ENCODE measurements at places on chromosomes 2 and 18.

DNA sequence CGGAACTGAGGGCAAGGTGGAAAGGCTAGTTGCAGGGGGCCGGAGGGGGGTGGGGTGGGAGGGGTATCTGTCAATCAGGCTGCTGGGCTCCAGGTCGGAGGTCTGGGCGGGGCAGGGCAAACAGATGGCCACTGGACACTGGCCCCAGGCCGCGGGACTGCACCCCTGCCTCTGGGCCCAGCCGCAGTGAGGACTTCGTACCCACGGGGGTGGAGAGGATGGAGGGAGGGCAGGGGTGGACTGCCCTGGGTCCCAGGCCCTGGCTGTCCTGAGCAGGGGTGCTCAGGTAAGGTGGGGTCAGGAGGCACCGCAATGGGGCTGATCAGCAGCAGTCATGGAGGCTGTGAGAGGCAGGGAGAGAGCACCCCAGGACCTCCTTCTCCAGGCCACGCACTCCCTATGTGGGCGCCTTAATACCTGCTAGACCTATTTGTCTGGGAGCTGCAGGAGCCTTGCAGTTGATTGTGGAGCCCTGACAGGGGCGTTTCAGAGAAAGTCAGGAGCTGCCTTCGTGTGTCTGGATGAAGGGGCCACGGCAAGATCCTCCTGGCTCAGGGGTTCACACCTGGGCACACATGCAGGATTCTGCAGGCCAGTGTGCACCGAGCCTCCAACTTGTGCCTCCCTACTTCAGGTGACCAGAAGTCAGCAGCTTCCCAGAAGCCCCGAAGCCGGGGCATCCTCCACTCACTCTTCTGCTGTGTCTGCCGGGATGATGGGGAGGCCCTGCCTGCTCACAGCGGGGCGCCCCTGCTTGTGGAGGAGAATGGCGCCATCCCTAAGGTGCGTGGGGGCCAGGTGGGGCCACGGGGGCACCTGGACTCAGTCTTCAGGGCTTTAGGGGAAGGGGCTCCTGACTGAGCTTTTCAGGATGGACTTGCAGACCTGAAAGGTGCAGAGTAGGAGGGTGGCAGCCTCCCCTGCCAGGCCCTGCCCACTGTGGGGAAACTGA, 1.5 kb downstream of the CTDSP1 start:
- peaks cover 27% of the 10 kb centered on the region for H3K4me1 ChIP-seq
- H3K27me3 ChIP-seq, result no peaks in the 10 kb centered on the region
- peak overlapping the region; percentile 100 for H3K27ac ChIP-seq
- peak overlapping the region; percentile 96 for H3K4me3 ChIP-seq

DNA sequence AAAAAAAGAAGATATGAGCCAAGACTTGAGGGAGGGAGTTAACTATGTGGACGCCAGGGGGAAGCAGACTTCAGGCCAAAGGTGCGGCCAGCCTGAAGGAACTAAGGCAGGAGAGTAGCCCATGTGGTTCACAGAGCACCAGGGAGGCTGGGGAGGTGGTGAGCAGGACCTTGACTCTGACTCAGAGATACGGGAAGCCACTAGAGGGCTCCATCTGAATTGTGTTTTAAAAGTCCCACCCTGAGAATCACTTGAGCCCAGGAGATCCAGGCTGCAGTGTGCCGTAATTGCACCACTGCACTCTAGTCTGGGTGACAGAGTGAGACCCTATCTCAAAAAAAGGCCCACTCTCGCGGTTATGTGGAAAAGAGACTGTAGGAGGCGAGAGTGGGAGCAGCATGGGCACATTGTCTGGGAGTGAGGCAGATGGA, 12.3 kb downstream of the CEP192 start:
- no peaks in the 10 kb centered on the region for H3K27me3 ChIP-seq
- H3K36me3 ChIP-seq, result no peaks in the 10 kb centered on the region
- H3K4me1 ChIP-seq, result no peaks in the 10 kb centered on the region
- no peak for DNase-seq
- no peak overlapping the region for H3K27ac ChIP-seq

DNA sequence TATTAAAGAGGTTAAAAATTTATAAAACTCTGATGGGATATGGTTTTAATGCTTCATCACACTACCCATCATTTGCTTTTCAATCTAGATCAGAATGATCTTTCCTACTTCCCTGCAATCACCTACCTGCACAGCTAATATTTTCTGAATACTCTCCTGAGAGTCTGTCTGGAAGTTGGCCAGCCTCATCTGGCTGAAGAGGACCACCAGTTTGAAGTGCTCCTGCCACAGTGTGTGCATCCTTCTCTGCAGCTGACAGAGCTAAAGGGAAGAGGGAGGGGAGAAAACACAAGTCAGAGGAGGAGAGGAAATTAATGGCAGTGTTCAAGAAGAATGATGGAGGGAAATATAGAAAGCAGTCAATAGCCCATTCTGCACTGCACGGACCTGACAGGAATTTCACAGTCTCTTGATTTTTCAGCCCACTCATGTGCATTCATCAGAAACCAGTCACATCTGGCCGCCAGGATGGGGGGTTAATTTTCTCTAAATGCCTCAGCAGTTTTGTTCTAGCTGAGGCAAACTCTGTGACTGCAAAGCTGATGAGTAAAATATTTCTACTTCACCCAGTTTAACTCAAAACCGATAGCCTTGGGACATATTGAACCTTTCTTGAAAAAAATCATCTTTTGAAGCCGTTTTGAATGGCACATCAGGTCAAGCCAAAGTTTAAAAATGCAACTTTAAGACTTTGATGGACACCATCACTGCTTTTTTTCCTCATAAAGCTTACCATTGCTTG, 201.8 kb upstream of the KLHL14 start:
- DNase-seq, result no peak
- no peak overlapping the region for H3K27ac ChIP-seq
- H3K27me3 ChIP-seq, result no peaks in the 10 kb centered on the region
- H3K36me3 ChIP-seq, result no peaks in the 10 kb centered on the region

- H3K4me3 ChIP-seq, result no peak overlapping the region
- H3K27ac ChIP-seq, result no peak overlapping the region
- no peaks in the 10 kb centered on the region for H3K27me3 ChIP-seq
- no peaks in the 10 kb centered on the region for H3K36me3 ChIP-seq
- DNase-seq, result no peak
These were observed 174.1 kb downstream of the SMAD7 start for GRCh38 chr18:48776641-48777025.

- H3K4me3 ChIP-seq, result no peak overlapping the region
- no peak for DNase-seq
- no peak overlapping the region for H3K27ac ChIP-seq
- H3K27me3 ChIP-seq, result no peaks in the 10 kb centered on the region
These were observed 207.0 kb upstream of the HS6ST1 start for GRCh38 chr2:128525653-128526052.

DNA sequence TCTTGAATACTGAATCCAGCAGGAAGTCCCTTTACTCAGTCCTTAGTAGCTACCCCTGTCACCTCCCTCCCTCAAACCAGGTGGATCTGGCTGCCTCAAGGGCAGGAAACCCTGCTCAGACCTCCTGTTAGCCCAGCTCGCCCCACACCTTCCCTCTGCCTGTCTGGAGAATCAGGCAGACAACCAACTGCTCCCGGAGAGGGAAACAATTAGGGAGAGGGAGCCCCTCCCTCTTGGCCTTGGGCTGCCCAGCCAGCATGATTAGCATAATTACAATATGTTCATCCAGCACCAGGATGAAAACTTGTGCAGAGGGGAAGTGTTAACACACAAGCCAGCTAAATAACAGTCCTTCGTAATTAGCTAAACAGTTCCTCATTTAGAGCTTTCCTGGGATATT, 185.5 kb downstream of the C1D start:
- no peak overlapping the region for H3K27ac ChIP-seq
- DNase-seq, result no peak
- H3K4me1 ChIP-seq, result no peaks in the 10 kb centered on the region
- no peaks in the 10 kb centered on the region for H3K36me3 ChIP-seq
- no peak overlapping the region for H3K4me3 ChIP-seq
- no peaks in the 10 kb centered on the region for H3K27me3 ChIP-seq
